NCI-H1417 (cell line): ENCODE measurements at places on chromosomes 13 and 19.

GRCh38 chr19:19500975-19501644 is 14.2 kb downstream of the TSSK6 start:
- no peak for DNase-seq

DNA sequence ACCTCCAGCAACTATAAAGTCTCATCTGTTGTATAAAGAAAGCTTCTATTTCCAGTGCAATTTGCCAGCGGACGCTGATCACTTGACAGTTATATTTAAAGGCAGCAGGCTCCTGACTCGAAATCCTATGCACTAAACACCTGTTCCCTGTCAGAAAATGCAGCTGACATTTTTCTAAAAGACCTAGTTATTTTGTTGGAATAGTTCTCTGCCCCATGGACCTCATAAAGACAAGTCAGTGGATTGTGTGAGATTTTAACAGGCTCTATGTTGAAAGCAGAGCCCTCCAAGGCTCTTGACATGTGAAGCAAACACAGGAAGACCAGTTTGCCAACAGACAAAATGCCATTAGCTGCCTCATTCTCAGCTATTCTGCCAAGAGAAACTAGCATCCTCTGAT is 304.7 kb upstream of the KLF12 start:
- no peak for DNase-seq

GRCh38 chr13:106087201-106087600 is 448.3 kb downstream of the EFNB2 start:
- DNase-seq: no peak

DNA sequence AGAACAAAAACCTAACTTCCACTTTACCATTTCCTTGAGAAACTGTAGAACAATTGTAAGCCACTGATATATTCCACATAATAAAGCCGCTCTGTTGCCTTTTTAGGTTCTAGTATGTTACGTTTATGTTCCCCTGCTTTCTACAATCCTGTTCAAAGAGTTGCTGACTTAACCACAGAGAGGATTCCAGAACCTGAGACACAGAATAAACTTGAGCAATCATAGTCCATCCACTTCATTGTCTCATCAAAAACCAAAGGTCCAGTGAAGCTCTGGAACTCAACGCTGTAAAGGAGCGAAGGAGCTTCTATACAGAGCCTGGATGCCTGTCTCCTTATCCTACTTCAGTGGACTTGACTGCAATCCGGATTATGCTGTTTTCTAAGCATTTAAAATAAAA is 4.6 kb downstream of the STARD13 start:
- DNase-seq: no peak

GRCh38 chr19:47020132-47020805 is 632 bp downstream of the NPAS1 start:
- DNase-seq: no peak

- no peak for DNase-seq
Observed at GRCh38 chr13:67841071-67841470, 610.9 kb upstream of the PCDH9 start.
